ENCODE measurements at places on chromosomes 11 and 22.

DNA sequence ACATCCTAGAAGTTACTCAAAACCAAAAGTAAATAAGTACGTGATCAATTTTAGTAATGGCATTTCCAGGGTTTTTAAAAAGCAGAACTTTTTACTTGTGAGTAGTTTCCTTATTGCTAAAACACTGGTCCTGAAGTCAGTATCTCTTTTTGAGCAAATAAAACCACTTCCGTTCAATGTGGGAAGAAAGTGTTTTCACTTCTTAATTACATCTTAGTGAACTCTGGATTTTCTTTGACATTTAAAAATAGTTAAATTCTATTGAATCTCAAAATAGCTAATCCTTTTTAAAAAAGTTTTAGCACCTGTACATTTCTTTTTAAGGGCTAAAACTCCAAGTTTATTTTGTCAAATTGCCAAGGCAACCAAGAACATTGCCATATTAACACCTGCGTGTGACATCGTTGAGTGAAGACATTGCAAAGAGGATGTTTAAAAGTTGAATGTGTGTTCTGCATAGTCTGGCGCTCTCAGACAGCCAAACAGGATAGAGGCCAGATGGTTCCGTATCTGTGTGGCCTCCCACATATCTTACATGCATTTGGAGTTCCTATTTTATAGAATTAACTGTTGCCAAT lies 17.2 kb upstream of the OR5B21 start:
- no peak for DNase-seq

- DNase-seq, result no peak
Observed at GRCh38 chr11:101912823-101913284, 2.0 kb upstream of the CEP126 start.

DNA sequence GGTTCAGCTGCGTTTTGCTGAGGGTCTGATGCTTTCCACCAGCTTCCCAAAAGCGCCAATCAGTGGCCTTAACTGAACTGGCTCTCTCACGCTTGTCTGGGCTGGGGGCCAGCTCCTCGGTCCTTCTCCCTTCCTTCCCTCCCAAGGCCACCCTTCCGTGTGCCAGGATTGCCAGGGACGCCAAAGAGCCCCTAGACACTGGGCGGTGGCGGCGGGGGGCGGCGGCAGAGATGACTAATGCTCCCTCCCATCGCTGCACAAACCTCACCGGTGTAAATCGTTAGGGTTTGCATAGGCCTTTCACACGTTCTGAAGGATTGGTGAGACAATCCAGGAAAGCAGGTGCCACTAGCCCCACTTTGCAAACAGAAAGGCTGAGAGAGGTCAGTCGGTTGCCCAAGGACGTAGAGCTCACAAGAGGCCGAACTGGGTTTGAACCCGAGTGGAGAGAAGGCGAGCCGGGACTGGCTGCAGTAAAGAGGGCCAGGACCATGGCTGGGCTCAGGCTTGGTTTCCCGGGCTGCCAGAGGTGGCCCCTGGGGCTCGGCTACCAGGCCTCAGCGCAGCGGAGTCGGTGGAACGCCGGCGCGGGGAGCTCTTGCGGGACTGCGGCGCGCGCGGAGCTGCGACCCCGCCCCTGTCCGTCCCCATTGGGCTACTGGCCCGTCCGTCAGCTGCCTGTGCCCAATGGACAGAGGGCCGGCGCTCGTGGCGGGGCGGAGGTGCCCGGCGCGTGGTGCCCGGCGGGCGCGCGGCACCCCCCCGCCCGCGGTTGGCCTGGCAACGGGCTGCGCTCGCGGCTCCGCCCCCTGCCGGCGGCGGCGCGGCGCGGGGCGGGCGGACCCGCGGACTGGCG lies 589 bp upstream of the GNAZ start:
- peak; percentile 86 for DNase-seq

DNA sequence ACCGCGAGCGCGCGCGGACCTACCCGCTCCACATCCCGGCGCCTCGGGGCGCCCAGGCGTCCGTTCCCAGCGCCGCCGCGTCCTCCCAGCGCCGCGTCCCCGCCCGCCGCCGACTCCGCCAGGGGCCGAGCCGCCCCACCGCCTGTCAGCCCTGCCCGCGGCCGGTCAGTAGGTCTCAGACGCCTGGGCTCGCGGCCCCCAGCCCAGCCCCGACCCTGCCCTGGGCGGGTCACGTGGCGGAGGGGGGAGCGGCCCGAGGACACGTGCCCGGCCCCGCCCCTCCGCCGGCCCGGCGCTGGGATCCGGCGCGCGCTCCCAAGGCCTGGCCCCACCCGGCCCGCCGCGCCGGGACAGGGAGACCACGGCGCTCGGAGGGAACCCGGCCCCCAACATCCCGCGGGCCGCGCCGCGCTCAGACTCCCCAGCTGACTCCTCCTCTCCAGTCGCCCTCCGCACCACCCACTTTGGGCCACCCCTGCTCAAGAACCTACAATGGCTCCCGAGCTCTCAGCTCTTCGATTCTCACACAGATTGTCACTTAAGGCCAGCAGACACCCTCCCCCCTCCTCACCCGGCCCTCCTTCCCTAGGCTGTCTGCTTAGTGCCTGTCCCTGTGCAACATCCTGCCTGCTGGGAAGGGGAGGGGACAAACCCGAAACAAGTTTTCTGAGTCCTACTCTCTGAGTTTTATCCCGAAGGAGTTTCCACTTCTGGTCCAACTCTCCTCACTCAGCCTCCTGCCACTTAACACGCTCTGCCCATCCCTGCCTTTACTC lies at the start of gene RAB3IL1:
Gene RAB3IL1, minus strand, starts transcription at position 233 of the 776 bp plus-strand sequence. Its CDS starts 199 bp downstream, at position 34.
- peak; percentile 60 for DNase-seq

GRCh38 chr11:86639137-86639536 lies 33.3 kb downstream of the ME3 start:
- DNase-seq, result peak; percentile 27

DNA sequence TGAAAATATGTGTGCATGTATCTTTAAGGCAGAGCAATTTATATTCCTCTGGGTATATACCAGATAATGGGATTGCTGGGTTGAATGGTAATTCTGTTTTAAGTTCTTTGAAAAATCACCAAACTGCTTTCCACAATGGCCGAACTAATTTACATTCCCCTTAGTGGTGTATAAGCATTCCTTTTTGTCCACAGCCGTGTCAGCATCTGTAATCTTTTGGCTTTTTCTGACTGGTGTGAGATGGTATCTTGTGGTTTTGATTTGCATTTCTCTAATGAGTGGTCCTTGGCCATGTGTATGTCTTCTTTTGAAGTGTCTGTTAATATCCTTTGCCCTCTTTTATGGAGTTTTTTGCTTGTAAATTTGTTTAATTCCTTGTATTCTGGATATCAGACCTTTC lies 24.3 kb downstream of the CCDC15 start:
- DNase-seq, result no peak

GRCh38 chr11:74951226-74951625 lies 2.2 kb downstream of the SPCS2 start:
- no peak for DNase-seq

DNA sequence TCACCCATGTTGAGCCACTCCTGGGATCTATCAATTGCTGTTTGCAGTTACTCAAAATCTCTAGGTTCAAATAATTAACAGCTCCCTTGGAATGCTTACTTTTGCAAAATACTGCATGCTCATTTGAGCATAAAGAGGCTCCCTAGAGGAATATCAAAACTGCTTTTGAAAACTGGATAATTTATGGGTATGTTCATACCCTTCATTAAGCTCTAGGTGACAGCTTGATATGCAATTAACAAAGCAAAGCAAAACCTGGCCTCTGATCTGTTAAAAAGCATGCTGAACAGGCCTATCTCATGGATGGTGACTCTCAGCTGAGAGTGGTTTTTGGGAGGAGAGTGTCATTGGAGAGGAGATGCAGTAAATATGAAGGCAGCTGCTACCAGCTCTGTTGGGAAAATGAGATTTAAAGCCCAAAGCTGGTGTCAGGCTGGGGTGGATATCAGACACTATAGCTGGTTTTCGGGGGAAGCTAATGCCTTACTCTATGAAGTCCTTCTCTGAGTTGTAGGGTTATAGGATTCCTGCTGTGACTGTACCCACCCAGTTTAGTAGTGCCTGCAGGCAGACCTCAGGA lies 110.9 kb downstream of the RASSF10 start:
- peak; percentile 56 for DNase-seq

GRCh38 chr11:8252946-8253345 lies 10.7 kb downstream of the LMO1 start:
- DNase-seq, result no peak

DNA sequence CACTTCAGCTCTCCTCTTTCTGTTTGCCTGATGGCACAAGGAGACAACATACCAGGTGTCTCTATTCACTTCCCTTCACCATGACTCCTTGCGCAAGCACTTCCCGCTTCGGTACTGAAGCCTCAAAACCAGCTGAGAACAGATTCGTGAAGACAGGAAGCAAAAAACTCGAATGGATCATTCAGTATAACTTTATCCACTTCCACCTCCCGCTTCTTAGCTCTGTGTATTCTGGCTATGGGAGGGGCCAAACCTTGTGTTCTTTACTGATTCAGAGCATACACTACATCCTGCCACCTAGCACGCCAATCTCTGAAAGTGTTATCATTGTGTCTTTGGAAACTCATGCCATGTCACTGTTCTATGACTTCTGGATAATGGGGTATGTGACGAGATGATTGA lies 62.2 kb upstream of the ADA2 start:
- no peak for DNase-seq

DNA sequence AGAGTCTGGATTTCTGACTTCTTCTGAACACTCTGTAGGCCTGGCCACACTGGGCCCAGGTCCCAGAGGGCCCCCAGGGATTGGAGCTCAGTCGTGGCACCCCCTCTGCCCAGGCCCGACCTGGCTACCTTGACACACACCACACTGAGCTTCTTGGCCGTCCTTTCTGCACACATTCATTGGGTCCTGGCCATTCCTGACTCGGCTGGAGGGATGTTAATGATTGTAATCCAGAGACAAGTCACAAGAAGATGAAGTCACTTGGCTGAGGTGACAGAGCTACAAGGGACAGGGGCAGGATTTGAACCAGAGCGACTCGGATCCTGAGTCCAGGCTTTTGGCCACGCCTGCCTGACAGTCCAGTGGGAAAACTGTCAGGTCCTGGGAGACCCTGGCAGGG lies 23.9 kb upstream of the PDGFB start:
- no peak for DNase-seq

GRCh38 chr11:68693484-68693882 lies 9.1 kb downstream of the GAL start:
- DNase-seq, result no peak

- no peak for DNase-seq
Observed at GRCh38 chr11:118064956-118065355, 11.9 kb upstream of the TMPRSS4 start.

GRCh38 chr11:122162095-122162494 lies 46.1 kb upstream of the BLID start:
- no peak for DNase-seq

- no peak for DNase-seq
Observed at GRCh38 chr22:46162285-46162684, 12.0 kb downstream of the PPARA start.

DNA sequence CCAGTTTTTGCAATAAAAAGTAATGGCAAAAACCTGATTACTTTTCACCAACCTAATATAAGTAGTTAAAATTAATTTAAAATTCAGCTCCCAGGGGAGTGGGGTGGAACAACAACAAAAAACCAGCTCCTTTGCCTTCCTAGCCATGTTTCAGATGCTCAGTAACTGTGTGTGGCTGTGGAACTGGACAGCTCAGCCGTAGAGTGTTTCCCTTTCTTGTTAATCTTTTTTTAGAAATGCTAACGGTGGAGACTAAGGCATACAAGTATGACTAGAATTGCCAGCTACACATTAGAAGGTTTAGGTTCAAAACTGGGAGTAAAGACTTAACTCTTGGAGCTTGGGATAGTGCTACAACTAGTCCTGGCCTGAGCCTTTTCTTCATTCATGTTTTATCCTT lies 45.0 kb downstream of the PPP6R3 start:
- no peak for DNase-seq

GRCh38 chr11:106386519-106386918 lies 309.1 kb downstream of the AASDHPPT start:
- DNase-seq, result no peak

GRCh38 chr11:61173456-61173855 lies 12.2 kb upstream of the VPS37C start:
- no peak for DNase-seq

- no peak for DNase-seq
Observed at GRCh38 chr11:4748438-4748837, 21.3 kb downstream of the OR51F1 start.

- DNase-seq, result no peak
Observed at GRCh38 chr22:35274154-35274871, 17.0 kb downstream of the HMGXB4 start.

GRCh38 chr22:43483266-43483665 lies 71.5 kb downstream of the MPPED1 start:
- DNase-seq, result no peak

GRCh38 chr22:19755722-19756287 lies 4.8 kb upstream of the TBX1 start:
- DNase-seq, result no peak

- no peak for DNase-seq
Observed at GRCh38 chr11:113488931-113489351, 13.7 kb upstream of the DRD2 start.

DNA sequence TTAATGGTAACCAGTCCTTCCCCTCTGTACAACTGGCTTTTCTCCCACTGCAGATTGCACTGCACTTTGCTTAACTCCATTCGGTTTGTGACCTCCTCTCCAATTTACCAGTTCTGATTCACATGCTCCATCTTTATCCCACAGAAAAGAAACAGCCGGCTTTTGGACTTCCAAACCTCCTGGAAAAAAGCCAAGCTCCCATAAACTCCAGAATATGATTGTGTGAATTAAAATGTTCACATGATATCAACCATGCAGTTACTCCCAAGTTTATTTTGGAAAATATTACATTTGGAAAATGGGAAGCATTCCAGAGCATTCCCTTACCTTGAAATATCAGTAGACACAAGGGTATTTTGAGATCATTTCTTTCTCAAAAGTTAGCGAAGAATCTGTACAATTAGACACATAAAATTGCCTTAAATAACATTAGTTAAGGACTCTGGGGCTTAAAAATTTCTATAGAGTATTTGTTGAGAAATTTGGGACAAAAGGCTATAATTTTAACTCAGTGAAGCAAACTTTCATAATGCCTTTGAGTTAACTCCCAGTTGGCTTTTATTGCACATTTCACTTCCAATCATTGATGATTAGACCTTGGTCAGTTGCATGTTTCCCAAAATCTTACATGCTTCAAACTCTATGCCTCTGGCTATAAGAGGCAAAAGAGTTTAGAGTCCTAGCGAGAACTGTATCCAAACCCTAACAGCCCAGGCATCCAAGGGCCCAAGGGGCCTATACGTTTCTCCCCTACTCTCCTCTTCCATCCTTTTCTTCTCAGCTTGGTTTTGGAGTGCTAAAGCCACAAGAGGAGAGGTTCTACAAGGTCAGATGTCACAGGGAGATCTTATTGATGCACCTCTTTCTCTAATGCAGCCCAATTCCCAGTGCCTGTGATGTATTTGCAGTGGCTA lies 23.6 kb upstream of the TMEM135 start:
- DNase-seq, result peak; percentile 24

All from renal pelvis (tissue), 12 donors.